ENCODE measurements at places on chromosomes 4 and X.

GRCh38 chr4:153480704-153481103, 14.5 kb downstream of the TMEM131L start:
- DNase-seq: no peak

- DNase-seq: peak; percentile 47
Observed at GRCh38 chr4:2044542-2045517, 14.3 kb upstream of the NAT8L start.

DNA sequence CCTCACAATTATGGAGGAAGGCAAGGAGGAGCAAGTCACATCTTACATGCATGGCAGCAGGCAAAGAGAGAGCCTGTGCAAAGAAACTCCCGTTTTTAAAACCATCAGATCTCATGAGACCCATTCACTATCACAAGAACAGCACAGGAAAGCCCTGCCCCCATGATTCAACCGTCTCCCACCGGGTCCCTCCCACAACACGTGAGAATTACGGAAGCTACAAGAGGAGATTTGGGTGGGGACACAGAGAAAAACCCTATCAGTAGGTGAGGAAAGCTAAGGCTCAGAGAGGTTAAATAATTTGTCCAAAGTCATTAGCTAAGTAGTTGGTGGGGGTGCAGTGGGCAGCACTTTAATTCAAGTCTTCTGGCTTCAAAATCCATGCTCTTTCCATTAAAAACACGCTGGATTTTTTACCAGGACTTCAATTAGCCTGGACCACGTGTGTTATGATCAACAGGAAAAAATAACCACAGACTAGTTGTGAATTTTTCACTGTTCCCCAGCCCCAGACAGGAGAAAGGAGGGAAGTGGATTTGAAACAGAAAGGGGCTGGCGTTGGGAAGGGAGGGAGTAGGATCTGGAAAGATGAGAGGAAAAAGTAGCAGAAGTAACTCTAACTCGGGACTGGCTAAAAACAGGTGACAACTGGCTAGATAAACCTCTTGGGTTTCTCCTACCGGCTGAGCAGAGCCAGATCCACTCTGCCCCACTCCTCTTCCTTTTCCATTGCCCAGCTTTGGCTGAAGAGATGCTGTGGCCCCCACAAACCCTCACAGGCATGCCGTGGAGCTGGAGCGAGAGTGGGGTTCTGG, 986 bp downstream of the MTMR8 start:
- no peak for DNase-seq

DNA sequence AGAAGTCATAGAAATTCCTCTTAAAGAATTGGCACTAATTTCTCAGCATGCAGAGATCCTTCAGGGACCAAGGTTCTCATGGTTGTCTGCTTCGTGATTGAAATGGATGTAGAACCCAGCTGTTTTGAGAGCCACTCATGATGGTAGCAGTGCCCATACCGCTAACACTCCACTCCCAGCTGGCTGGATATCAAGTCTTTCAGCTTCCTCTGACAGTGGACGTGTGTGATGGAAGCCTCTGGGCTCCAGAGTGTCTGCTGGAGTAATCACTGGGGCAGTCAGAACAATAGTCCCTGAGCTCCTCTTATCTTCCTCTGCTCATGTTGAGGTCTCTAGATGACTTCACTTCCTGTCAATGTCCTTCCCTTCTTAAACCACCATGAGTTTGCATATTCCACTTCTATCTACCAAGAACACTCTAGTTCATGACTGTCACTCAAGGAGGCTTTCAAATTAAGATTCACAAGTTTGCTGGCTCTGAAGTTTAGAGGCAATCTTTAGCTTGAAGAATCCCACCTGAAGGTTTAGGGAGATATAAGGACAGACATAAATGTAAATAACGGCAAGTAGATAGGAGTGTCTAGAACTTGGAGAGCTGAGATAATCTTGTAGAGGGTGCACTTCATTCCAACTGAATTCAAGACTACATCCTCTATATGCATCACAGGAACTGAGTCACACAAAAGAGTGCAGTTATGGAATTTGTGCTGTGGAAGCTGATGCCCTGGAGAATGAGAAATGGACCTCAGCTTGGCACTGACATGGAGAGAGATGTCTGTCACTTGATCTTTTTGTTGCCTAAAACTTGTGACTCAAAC, 64.5 kb upstream of the WDR1 start:
- no peak for DNase-seq

GRCh38 chr4:112001041-112001440, 144.2 kb upstream of the FAM241A start:
- no peak for DNase-seq

GRCh38 chrX:87518504-87518903, 902 bp downstream of the KLHL4 start:
- no peak for DNase-seq

DNA sequence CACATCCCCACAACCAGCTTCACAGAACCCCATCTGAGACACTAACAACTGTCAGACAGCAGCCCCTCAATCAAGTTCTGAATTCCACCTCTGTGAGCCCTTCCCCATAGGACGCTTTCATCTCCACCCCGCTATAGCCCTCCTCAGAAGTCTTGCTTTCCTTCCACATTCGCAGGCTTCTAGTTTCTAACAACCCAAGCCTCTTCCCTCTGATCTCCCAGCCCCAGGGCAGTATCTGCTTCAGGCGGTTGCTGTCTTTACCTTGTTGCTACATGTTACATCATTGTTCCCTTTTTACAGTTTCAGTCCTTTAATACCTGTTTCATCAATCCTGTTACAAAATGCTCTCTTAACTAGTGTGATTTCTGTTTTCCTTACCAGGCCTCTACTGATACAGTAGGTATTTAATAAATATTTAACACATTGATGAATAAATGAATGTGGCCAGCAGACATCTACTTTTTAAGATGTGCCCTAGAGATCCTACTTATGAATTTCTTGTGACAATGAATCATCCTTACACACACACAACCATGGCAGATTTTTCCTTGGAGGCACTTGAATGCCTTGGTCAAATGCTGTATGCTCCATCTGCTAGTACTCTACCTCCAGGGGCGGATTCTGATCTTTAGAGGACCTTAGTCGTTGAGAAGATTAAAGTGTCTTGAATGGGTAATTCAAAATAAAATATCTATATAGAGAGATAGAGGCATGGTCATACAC, 164.7 kb upstream of the SLIT2 start:
- DNase-seq: peak; percentile 58

- no peak for DNase-seq
Observed at GRCh38 chr4:78647272-78647671, 95.7 kb downstream of the ANXA3 start.

DNA sequence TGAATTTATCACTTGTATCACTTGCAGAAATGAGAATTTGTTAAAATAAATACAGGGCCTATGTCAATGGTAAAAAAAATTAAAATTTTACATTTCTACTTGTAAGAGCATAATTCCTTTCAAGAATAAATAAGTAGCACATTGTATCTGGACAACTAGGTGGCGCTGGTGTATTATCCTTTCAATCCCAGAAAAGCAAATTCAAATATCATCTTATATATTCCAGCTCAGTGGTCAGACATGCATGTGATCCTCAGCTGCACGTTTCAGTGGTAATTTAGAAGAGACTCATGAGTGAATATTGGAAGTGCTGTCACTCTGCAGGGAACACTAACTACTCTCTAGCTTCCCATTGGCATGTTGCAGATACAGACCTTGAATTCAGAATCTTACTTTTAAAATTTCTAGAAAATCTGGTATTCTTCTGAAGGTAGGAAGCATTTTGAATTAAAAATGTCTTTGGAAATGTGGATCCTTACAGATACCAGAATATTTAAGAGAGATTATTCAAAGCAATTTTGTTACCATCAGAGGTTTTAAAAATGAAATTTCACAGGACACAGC, 1414.7 kb upstream of the TENM3 start:
- no peak for DNase-seq

- no peak for DNase-seq
Observed at GRCh38 chrX:116357329-116357728, 79.1 kb upstream of the SLC6A14 start.

DNA sequence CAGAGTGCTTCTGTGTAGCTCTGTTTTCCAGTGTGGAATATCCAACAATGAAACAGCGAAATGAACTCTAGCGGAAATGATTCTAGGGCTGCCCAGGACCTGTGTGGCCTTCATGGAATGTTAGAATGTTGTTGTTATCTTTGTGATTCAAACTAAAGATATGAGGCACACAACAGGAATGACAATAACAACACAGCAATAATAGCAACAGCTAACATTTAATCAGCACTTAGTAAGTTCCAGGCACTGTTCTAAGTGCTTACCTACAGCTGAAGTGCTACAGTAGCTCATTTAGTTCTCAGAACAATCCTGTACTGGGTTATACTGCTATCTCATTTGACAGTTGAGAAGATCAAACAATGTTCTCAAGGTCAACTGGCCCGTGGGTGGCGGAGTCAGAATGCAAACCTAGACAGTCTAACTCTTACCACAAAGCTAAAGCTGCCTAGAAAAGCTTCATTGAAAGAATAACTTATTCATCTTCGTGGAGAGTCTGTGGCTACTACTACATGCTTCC, 63.7 kb downstream of the MAML3 start:
- DNase-seq: peak; percentile 75

DNA sequence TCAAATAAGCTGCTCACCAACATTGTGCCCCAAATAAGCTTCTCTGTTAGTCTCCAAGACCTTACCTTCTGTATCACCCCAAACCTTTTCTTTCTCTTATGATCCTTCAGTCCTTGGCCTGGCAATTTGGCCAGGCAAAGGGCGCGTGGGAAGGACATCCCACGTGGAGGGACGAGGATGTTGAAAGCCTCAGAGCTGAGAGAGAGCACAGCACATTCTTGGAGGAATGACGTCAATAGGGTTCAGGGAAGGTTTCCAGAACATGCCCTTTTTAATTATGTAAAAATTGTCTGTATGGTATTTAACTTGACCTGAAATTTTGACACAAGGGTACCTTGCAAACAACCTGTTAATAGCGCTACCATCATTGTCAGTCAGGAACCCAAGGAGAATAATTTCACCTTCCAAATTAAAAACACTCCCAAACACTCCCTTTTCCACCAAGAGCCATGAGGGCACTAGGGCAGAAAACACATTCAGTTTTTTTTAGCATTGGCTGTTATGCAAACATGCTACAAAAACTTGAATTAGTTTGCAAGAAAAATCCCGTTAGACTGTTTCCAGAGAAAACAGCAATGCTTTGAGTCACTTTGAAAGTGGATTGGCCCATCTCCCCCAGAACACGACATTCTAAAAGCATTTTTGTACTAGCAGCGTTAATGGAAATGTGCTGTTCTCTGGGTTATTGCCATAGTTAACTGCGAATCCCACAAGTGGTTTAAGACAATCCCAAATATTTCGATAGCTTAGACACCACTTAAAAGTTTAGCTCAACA, 183.2 kb upstream of the PUDP start:
- no peak for DNase-seq

GRCh38 chr4:39621582-39621981, 17.1 kb downstream of the SMIM14 start:
- peak; percentile 96 for DNase-seq

DNA sequence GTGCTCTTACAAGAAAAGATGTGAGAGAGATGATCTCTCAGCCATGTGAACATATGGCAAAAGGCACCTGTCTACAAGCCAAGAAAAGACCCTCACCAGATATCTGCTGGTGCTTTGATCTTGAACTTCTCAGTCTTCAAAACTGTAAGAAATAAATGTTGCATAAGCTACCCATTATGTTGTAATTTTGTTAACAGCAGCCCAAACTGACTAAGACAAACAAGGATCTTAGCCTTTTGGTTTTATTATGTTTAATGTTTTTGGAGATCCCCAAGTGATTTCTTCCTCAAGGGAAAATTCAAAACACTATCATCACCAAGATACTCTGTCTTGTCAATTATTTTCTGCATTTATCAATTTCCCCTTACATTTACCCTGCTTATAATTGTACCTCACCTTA, 21.8 kb upstream of the CCNI start:
- DNase-seq: no peak

- DNase-seq: peak; percentile 72
Observed at GRCh38 chr4:25654031-25654970, 1.4 kb upstream of the SLC34A2 start.

- no peak for DNase-seq
Observed at GRCh38 chrX:69207216-69207615, 42.0 kb upstream of the PJA1 start.

DNA sequence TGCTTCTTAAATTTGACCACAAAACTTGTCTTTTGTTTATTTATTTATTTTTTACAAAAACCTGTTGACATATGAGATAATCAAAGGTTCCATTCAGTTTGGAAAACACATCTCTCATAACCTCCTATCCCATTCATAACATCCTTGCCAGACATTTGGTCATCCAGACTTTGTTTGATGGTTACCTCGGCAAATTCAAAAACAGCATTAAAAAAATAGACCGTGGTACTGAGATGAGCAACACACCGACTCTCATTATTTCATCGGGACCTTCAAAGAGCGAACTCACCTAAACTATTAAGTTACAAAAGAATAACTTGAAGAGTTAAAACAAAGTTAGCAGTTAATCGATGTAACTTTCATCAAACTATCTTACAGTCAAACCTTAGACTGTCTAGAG, 85.8 kb upstream of the RPS6KA3 start:
- no peak for DNase-seq

DNA sequence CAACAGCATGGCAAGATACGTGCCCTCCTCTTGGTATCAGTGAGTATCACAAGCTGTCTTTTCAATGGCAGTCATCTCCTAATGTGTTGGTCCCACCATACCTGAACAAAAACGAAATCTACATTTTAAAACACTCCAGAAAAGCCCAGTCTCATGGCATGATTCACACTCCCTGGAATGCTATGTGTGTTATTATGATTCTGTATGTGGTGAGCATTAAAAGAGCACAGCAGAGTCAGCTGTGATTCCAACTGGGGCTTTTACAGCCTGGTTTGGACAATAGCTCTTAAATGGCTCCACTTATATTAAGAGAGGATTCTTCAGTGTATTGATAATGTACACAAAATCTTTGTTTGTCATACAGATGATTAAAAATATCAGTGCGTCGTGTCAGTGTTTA, 274.1 kb upstream of the GK2 start:
- DNase-seq: no peak

GRCh38 chr4:182206266-182206665, 36.9 kb upstream of the TENM3 start:
- DNase-seq: peak; percentile 84

- DNase-seq: no peak
Observed at GRCh38 chrX:139889760-139890159, 43.1 kb downstream of the ATP11C start.
